Substantia nigra (tissue), 51 donors: ENCODE measurements at places on chromosomes 12 and 14.

GRCh38 chr12:62533087-62533754 is 66.6 kb downstream of the MON2 start:
- no peak for DNase-seq

DNA sequence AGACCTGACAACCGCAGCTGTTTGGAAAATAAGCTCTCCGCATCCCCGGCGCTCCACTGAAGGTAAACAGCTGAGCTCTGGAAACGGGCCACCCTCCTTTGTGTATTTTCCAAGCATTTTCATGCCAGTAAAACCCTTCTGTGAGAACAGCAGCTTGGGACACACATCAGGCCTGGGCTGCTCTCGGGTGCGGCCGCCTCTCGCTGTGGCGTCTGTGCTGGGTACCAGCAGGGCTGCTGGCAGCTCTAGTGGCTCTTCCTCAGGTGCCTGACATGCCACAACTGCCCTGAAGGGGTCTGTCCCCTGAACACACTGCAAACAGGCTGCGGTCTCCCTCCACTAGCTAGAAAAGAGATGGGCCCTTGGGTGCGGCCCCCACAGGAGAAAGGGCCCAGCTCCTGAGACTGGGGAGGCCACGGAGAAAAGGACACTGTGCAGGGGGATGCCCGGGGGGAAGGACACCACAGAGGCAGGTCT is 96.3 kb downstream of the ITPK1 start:
- peak; percentile 57 for DNase-seq

DNA sequence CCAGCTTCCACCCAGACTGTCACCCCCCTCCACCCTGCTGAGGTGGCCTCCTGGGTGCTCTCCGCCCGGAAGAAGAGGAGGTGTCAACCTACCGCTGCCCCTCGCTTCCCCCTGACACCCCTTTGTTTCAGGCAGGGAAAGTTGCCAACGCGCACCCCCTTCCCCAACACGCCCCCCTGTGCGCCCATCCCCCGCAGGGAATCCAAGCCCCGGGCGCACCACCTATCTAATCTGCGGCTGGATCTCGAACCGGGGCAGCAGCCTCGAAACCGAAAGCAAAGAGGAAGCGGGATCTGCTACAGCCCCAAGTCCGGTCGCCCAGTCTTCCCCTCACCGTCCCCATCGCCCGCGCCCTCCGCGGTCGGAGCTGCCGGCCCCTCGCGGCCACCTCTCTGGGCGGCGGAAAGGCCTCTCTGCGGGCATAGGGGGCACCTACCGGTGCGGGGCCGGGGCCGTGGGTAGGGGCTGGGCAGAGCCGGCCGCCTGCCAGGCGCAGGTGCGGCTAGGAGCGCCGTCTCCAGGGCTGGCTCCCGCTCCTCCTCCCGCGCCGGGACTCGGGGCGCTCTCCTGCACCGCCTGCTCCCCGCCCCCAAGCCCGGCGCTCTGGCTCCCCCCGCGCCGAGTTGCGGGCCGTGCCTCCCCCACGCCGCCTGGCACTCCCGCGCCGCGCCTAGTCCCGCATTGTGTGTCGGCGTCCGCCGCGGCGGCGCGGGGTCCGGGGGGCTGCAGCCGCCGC is 18.3 kb upstream of the PLEKHH1 start:
- DNase-seq = peak; percentile 48

- DNase-seq = no peak
These were observed 4.8 kb upstream of the HVCN1 start for GRCh38 chr12:110693731-110694130.

DNA sequence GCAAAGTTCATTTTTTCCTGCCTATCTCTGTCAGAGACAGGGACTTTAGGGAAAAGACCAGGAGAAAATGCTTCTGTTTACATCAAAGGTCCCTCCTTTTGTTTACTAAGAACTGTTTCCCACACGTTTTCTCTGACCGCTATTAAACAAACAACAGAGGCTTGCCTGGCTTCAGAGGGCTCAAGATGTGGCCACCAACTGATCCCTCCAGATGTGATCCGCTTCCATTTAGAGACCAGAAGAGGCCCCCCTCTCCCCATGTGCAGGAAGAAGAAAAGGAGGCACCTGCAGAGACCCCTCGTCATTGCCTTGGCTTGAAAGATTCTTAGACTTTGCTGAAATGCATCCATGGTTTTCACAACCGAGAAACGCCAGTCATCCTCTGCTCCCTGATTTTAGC is 217.9 kb upstream of the PWP1 start:
- DNase-seq = no peak

DNA sequence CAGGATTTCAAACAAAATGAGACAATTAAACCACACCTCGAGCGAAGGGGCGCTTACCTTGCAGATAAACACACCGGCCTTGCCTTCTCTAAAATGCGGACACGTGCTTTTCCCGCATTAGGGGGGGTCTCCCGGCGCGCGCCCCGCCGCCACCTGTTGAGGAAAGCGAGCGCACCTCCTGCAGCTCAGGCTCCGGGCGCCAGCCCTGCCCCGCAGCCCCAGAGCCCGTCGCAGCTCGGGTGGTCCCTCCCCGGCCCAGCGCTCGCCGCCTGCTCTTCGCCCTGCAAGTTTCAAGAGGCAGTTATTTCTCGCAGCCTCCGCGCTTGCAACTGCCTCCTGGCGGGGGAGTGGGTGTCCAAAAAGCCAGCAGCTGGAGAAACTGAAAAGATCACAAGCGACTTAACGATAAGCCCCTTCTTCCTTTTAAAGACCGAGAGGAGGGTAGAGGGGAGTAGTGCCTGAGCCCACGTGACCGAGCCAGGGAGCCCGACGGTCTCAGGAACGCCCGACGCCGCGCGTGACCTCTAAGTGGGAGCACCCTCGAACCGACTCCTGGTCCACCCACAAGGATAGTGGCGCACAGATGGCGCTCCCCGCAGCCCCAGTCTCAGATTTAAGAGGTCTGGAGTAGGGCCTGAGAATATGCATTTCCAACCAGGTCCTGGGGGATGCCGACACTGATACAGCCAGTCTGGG is at the start of gene ESR2:
TSS of gene ESR2 (minus strand) at position 396 of the 696 bp plus-strand sequence. CDS start 11,386 bp downstream, outside the sequence.
- no peak for DNase-seq

DNA sequence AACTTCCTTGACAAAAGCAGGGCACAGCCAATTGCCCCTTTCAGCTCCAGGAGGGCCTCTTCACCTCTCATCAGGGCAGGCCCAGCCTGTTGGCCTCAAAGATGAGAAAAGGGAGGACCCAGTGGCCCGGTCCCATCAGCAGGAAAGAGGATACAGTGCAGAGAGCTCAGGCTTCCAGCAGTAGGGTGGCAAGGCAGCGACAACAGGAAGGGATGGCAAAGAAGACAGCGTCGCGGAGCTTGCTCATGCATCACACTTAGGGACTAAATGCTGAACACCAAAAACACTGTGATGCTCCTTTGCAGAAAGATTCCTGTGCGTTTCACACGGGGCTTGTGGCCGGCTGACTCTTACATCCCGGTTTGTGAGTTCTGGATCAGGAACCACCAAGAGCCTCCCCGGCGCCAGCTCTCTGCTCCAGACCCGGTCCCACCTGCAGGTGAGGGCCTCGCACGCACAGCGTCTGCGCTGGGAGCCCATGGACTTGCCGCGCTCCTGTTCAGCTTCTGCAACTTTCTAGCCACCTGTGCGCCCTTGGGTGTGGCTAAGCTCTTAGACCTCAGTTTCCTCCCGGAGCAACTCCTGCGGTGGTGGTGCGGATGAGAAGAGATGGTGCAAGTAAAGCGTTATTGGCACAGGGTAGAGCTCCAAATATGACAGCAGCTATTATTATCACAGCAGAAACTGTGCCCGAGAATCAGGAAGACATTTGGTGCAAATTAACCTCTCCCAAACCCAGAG is 15.3 kb upstream of the BCL7A start:
- DNase-seq = no peak

GRCh38 chr14:100076133-100076532 is 10.9 kb downstream of the EVL start:
- no peak for DNase-seq

GRCh38 chr12:109726511-109727038 is 12.9 kb downstream of the FAM222A start:
- no peak for DNase-seq

DNA sequence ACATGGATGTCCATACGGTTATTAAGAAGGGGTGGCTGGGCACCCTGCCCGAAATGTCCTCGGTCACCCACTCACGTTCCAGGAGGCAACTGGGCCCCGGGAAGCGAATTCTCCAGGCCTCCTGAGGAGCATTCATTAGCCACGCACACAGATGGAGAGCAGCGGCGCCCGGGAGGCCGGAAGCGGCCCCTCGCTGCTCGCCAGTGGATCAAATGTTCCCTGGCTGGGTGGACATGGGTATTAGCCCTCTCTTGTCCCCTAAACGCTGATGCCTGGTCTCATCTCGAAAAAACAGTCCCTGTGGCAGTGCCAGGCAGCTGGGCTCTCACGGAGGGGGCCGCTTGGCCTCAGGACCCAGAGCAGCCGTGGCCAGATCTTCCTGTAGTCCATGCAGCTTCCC is 59.0 kb upstream of the DLK1 start:
- DNase-seq = no peak

GRCh38 chr14:94448071-94448808 is 4.4 kb downstream of the SERPINA11 start:
- no peak for DNase-seq

DNA sequence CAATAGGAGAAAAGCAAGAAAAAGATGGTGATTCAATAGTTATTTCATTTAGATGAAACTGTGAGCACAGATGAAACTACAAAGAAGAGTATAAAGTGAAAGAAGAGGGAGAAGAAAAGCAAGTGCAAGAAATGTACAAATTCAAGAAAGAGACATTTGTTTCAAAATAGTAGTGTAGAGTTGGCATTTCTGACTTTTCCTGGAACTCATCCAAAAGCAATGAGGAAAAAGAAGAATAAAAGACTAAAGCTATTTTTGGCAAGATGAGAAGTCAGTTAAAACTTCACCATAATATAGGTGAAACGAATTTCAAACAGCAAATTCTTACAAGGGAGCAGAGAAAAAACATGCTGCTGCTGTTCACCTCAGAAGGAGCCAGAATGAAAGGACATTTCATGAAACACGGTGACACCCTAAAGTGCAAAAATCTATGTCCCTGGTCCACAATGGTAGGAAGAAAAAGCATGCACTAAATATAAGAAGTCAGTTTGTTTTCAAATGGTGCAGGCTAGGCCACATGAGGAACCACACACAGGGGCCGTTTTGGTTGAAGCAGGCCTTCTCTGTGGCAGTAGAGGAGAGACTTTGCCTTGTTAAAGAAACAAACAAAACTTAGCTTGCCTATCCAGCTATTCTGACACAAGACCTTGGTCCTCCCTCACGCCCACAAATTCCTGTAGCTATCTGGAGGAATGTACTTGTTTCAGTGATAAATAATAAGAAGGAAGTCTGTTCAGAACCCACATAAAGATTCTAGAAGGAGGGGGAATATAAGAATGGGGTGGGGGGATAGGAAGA is 11.1 kb upstream of the CMAS start:
- DNase-seq = no peak

GRCh38 chr14:65010211-65010931 is 23.7 kb downstream of the FNTB start:
- DNase-seq = no peak

DNA sequence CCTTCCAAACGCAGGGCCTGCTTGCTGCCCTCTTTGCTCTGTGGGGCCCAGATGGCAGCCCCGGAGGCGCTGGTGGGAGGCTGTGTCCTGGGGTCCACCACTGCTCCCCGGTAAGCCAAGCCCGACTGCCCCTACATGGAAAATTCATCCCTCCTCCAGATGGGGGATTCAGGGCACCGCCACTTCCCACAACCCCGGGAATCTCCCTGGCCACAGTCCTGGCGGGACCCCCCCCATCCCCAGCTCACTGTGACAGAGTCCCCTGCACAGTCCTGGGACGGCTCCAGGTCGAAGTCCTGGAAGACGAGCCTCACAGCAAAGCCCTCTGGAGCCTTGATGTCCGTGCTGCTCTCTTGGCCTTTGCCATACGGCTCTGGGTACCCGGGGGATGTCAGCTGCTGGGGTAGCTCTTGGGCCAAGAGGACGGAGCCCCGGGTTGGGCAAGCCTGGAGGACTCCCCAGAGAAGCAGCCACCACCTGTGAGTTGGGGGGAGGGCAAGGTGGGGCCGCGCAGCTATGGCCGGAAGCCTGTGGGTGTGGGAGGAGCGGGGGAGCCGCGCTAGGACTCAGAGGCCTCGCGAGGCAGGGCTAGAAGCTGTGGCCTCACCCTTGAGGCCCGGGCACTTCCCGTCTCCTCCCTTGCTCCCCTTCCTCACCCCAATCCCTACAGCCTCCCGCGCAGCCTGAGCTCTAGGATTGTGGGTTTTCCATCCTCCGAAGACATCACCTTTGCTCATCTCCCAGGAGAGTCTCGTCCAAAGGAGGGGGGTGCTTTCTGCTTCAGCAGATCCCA is 815 bp downstream of the C1RL start:
- DNase-seq = peak; percentile 16

- peak; percentile 0 for DNase-seq
These were observed 398.3 kb downstream of the APAF1 start for GRCh38 chr12:99043319-99043914.

DNA sequence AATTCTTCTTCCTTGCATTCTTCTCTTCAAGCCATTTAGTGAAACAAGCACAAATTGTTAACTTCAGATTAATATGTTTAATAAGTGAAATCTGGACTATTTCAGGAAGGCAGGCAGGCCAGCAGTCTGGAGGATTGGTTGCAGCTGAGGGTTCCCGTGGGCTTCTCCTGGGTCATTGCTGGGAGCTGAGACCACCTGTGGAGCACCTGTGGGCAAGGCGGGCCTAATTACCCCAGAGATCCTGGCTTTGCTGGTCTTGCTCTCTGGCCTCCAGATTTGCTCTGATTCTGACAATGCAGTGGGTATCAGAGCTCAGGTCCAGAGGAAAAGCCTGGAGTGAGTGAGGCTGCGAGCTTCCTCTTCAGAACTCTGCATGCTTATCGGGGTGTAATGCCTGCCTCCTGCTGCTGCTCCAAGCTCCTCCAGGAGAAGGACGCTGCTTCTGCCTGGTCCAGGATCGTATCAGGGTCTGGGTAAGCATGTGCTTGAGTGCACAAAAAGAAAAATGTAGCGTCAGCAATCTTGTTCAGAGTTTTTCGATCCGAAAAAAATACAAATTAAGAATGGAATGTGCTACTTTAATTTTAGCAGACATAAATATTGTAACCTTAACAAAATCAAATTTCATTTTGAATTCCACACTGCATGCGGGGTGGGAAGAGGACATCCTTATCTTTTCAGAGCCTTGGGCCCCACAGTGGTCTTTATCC is 93.8 kb downstream of the TMEM30B start:
- no peak for DNase-seq

DNA sequence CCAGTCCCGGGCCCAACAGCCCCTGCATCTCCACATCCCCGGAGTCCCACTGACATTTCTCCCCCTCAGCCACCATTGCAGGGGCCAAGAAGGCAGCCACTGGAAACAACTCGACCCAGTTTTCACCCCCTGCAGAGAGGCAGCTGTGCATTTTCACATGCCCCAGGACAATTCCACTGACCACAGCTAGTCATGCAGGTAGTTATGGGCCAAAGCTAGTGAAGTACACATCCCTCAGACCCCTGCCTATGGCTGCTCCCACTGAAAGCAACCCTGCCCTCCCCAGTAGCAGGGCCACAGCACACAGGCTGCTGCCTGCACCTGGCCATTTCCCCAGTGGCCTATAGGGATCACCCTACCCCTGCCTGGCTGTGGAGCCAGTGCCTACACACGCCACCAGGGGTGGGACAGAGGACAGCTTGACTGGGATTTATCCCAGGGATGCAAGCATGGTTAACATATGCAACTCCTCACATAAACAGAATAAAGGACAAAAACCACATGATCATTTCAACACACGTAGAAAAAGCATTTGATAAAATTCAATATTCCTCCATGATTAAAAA is 154.0 kb downstream of the NDUFA12 start:
- no peak for DNase-seq
